Stimulated activated CD4-positive, alpha-beta T cell treated with anti-CD3 and anti-CD28 coated beads, Interleukin-1b, Interleukin-23, amount 100 ng/mL, for 1 hour (primary cell): ENCODE measurements at places on chromosomes 2 and 18.

GRCh38 chr2:62192811-62193210, 3.1 kb upstream of the B3GNT2 start:
- DNase-seq, result no peak

- DNase-seq, result no peak
Observed at GRCh38 chr2:227853765-227854271, 17.6 kb upstream of the DAW1 start.

DNA sequence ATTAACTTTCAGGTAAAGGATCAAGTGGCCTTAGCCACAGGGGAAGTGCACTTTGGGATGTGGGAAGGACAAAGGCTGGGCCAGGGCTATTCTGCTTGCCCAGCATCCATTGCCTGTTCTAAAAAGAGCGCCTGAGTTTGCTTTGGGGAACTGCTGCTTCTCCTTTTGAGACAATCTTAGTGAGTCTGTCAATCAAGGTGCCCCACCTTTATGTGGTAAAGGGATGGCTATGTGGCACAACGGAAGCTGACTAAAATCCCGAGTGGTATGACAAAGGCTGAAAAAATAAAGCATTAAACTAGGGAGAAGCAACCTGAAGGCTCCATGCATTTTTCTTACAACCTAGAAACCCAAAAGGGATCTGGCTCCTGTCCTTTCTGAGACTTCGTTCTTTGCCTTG, 540.5 kb downstream of the SLC4A3 start:
- DNase-seq, result no peak

GRCh38 chr2:217625557-217626169, 377.1 kb downstream of the TNS1 start:
- DNase-seq, result no peak

GRCh38 chr2:88754585-88755320, 63.3 kb downstream of the RPIA start:
- no peak for DNase-seq

GRCh38 chr2:161131074-161131680, 29.1 kb upstream of the TANK start:
- no peak for DNase-seq
